ENCODE measurements at places on chromosomes 4 and X.
A peak's percentile ranks its signal among the peaks of the same experiment; 100 is the strongest.

GRCh38 chr4:82450966-82451755 lies 20.8 kb downstream of the ENOPH1 start:
- ATAC-seq = no peak

DNA sequence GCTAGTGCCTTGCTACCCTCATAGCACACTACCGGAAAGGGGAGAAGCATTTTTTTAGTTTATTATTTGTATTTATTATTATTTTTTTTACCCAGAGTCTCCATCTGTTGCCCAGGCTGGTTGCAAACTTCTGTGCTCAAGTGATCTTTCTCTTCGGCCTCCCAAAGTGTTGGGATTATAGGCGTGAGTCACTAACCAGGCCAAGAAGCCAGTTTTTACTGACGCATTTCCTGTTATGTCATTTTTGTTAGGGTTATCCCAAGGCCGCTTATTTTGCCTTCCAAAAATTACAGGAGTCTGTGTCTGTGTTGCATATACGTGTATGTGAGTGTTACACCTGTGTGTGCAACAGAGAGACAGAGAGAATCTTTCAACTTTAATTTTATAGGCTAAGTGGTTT lies 404.5 kb downstream of the GBA3 start:
- peak; percentile 79 for ATAC-seq

GRCh38 chrX:6777238-6778002 lies 242.5 kb upstream of the VCX3A start:
- peak; percentile 31 for ATAC-seq

- ATAC-seq = peak; percentile 54
Measured at GRCh38 chr4:153089742-153090141, 114.5 kb upstream of the TRIM2 start.

- ATAC-seq = no peak
Measured at GRCh38 chrX:69318651-69319340, 153.5 kb upstream of the PJA1 start.

GRCh38 chrX:111257733-111258132 lies 12.6 kb downstream of the CAPN6 start:
- no peak for ATAC-seq

- no peak for ATAC-seq
Measured at GRCh38 chr4:155673453-155673979, 6.9 kb downstream of the GUCY1A1 start.

DNA sequence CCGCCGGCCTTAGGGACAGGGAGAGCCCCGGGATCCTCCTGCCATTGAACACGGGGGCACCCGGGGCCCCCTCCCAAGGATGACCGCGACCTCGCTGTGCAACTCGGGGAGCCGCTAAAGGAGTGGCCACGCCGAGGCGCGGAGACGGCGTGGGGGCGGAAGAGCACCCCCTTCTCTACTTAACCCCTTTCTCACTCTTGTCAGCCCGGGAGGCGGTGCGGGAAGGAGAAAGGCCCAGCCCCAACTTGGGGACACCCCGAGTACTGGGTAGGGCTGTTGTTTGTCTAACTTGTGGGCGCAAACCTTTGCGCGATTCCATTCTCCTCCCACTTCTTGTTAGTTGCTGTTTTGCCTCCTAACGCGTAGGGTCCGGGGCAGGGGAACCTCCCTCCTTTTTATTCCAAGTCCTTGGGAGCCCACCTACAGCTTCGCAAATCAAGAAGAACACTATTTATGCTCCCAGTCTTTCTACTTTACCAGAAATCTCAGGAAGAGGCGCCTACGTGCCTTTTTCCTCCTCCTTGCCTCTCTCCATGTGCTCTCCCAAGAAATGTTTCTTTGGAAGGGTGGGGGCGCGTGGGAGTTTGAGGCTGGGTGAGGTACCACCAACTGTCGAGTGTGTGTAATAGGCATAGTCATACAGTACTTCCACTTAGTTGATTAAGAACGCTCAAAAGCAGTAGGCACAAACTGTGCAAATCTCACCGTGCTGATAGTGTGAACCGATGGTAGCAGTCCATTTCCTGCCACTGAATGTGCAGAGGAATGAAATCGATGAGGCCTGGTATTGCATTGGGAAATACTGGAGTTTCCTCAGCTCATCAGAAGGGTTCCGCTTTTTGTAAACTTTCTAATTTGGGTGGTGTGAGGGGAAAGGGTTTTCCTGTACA lies 813 bp downstream of the DIAPH2 start:
- ATAC-seq = peak; percentile 44

DNA sequence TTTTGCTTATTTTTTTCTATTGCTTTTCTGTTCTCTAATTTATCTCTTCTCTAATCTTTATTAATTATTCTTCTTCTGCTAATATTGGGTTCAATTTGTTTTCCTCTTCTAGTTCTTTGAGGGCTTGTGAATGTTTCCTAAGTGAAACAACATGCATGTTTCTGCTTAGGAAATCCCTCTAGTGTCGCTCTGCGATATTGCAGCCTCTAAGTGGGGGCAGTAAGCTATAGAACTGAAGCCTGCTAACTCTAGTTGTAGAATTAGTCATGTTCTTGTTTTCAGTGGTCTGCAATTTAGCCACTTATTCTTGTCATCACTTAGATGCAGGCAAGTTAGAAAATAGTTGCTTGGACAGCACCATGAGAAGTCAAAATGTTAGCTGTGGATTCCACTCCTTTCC lies 222.6 kb downstream of the SPIN4 start:
- no peak for ATAC-seq

- no peak for ATAC-seq
Measured at GRCh38 chrX:47196098-47196497, 2.5 kb downstream of the UBA1 start.

- ATAC-seq = peak; percentile 19
Measured at GRCh38 chrX:85963736-85964135, 83.6 kb downstream of the CHM start.

DNA sequence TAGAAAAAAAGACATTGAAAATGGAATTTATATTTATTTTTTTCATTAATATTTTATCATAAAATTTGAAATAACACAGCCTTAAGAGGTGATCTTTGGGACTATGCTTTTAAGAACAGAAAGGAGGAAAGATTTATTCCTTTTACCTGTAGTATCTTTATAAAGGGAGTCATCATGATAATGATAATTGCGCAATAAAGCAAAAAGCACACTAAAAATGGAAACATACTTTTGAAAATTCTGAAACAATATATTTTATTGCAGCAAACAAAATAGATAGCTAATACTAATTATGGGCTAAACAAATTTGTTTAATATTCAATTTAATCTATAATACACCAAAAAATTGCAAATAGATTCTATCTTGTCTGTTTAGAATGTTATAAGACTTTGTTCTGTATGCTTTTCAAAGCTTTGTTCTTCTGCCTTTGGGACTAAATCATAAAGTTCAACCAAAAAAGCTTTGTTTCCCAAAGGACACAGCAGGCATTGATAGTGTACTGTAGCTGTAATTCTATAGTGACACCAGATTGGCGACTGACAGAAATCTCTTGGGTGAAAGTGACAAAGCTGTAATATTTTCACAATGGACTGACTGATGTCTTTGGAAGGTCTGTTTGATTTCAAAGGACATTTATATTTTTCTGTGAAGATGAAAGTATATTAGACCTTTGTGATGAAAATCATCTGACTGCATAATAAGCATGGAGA lies 2156.6 kb upstream of the TENM3 start:
- no peak for ATAC-seq

- ATAC-seq = no peak
Measured at GRCh38 chr4:131296192-131296591, 1852.9 kb upstream of the PCDH10 start.

- ATAC-seq = peak; percentile 39
Measured at GRCh38 chr4:71270901-71271300, 67.9 kb upstream of the SLC4A4 start.

Data from motor neuron (in vitro differentiated cells).